Colonic mucosa (tissue), 4 donors: ENCODE measurements at places on chromosomes 11 and 22.

DNA sequence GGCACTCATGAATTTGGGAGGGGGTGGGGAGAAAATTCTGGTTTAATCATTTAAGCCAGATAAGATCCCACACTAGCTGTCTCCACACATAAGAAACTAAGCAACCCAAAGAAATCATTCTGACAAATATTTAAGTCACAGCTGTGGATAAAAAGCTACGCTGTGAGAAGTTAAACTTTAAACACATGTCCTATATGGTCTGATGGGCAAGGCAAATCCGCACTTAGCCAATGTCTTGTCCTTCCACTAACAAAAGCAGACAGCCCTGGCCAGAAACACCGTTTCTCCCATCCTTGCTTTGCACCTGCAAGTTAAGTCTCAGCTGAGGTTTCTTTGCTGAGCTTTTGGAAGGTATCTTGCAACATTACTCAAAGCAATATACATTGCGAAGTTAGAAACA, 68.0 kb downstream of the ETS1 start:
- no peaks in the 10 kb centered on the region for H3K36me3 ChIP-seq
- peaks cover 8% of the 10 kb centered on the region for H3K4me1 ChIP-seq
- no peaks in the 10 kb centered on the region for H3K27me3 ChIP-seq
- H3K4me3 ChIP-seq, result peak overlapping the region; percentile 60
- no peak for DNase-seq

- no peak overlapping the region for H3K4me3 ChIP-seq
- no peaks in the 10 kb centered on the region for H3K27me3 ChIP-seq
- peak; percentile 74 for DNase-seq
- H3K27ac ChIP-seq, result peak overlapping the region; percentile 62
- H3K36me3 ChIP-seq, result no peaks in the 10 kb centered on the region
Measured at GRCh38 chr22:33539902-33540751, 380.1 kb downstream of the LARGE1 start.

- no peak overlapping the region for H3K4me3 ChIP-seq
- H3K36me3 ChIP-seq, result no peaks in the 10 kb centered on the region
- H3K4me1 ChIP-seq, result no peaks in the 10 kb centered on the region
- DNase-seq, result no peak
Measured at GRCh38 chr11:46427364-46427763, 35.8 kb upstream of the CHRM4 start.

DNA sequence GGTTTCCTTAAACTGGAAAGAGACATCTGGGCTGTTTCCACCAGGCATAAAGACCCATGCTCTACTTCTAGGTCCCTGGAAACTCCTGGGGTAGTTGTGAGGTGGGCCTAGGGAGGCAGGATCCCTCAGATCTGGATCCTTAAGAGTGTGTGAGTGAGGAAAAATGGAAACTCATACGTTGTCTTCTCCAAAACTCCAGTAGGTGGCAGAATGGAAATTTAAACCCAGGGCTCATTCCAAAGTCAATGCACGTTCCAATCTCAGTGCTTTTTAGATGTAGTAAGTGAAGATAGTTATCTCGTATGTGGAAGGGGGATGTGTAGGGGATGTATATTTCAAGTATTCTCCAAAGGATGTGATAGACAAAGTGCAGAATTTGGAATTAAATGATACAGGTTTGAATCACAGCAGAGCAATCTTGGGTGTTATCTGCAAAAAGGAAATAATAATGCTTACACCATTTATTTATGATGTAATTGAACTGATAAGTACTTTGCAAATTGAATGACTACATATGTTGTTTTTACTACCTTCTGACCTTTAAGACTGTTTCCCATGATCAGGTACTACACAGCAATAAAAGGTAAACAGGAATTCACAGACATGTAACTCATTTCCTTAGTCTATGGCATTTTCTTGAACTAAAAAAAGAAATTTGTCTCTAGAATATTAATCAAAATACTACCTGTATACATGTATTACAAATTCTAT, 13.1 kb upstream of the MMP1 start:
- no peaks in the 10 kb centered on the region for H3K27me3 ChIP-seq
- no peak for DNase-seq
- no peak overlapping the region for H3K27ac ChIP-seq
- no peaks in the 10 kb centered on the region for H3K4me1 ChIP-seq
- H3K4me3 ChIP-seq, result no peak overlapping the region

GRCh38 chr11:44680982-44681597, 45.7 kb upstream of the TSPAN18 start:
- no peak overlapping the region for H3K4me3 ChIP-seq
- H3K4me1 ChIP-seq, result no peaks in the 10 kb centered on the region
- no peak overlapping the region for H3K27ac ChIP-seq
- no peaks in the 10 kb centered on the region for H3K36me3 ChIP-seq
- no peak for DNase-seq

GRCh38 chr11:57588046-57588710, 9.3 kb upstream of the SERPING1 start:
- no peaks in the 10 kb centered on the region for H3K27me3 ChIP-seq
- no peak overlapping the region for H3K4me3 ChIP-seq
- DNase-seq, result no peak
- H3K4me1 ChIP-seq, result no peaks in the 10 kb centered on the region

- no peak overlapping the region for H3K27ac ChIP-seq
- H3K36me3 ChIP-seq, result no peaks in the 10 kb centered on the region
- no peaks in the 10 kb centered on the region for H3K4me1 ChIP-seq
Measured at GRCh38 chr22:26714971-26715370, 57.6 kb downstream of the MIAT start.
